ENCODE measurements at places on chromosomes 6 and 20. TPM values are rescaled to one million over a fixed set of nuclear protein-coding genes. Genes with fewer than 3 reads are reported as not detected.
A peak's percentile ranks its signal among the peaks of the same experiment; 100 is the strongest.

GRCh38 chr6:38283734-38284362, 355.9 kb downstream of the BTBD9 start:
- DNase-seq = no peak

- peak; percentile 44 for DNase-seq
These were observed 702.7 kb downstream of the MAFB start for GRCh38 chr20:39986173-39986904.

DNA sequence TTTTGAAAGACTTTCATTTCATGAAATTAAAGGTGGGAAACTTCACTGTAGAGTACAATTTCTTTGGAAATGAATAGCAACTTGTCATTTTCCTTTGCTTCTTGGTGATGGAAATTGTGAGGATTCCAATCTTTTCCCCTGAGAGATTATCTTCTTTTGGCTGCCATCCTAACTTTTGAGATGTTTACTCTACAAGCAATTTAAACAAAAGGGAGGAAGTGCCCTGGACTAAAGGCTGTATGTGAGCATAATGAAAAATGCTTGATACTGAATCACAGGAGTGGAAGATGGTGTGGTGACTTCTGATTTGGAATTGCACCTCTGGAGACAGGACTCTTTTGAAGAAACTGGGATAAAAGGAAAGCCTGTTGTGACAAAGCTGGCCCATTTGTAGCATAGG, 43.1 kb upstream of the JAG1 start:
- no peak for DNase-seq

The OPN5 gene
- not detected for polyA plus RNA-seq

- no peak for DNase-seq
These were observed 111.1 kb downstream of the FAM83B start for GRCh38 chr6:54957698-54958097.

GRCh38 chr6:137173501-137173900, at the start of gene IL22RA2:
IL22RA2 (minus strand) TSS chr6:137173644; CDS start chr6:137161749, 11,895 bp downstream.
- no peak for DNase-seq

GRCh38 chr20:50837532-50838321, 42.9 kb downstream of the BCAS4 start:
- DNase-seq = no peak

DNA sequence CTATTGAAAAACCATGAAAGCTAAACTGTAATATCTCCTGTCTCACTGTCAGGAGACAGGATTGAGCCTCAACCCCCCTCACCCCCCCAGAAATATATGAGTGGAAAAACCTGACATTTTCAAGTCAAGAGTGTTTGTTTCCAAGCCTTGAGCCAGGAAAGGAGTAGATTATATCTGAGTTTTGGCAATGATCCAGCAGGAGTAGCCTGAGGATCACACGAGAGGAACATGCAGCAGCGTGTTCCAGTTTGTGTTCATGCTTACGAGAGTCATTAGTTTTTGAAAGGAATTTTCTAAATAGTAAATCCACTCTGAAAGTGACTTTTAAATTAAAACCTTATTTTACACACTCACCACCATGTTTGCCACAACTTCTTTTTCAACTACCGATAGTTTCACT, 15.8 kb downstream of the IL22RA2 start:
- DNase-seq = no peak

GRCh38 chr20:38084425-38084951, 50.9 kb downstream of the RPRD1B start:
- no peak for DNase-seq

The SLC17A1 gene
- not detected for polyA plus RNA-seq

DNA sequence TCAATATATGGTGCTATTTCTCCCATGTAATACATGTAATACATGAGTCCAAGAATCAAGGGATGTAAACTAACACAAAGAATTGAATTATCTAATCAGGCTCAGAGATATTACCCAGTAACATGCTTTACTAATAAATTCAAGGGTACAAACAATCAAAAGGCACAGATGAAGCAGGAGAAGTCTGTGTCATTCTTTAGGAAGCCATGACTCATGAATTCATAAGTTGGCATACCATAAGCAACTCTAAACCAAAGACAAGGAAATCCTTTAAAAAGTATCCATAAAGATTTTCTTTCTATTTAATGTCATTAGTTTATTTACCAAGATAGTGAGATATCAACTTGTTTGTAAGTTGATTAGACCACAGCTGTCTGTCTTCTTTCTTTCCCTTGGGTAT, 446.0 kb upstream of the IMPG1 start:
- no peak for DNase-seq

The HSPA12B gene
- 4.6 TPM for polyA plus RNA-seq

DNA sequence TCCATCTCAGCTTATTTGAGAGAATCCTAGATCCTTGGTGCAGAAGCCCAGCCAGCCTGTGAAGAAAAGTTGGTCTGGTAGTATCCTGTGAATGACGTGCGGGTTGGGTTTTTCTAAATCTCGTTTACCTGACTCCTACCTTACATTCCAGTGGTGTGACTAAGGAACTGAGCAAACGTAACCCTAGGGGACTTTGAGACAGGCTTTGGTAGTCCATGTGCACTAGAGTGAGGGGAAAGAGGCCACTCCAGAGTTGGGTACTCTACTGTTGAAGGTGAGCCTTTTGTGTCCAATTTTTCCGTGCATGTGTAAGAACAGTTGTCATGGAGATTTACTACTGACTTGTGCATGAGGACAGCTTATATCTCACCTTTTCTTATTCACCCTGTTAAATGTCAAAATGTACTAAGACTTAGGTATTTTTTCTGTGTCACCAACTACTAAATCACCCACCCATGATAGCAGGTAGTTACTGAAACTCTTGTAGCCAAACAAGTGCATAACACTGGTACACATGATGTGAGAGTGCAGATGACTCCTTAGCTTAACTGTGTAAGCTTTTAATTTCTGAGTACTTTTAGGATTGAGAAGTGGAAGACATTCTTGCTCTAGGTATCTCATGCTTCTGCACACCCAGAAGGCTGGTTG, 26.3 kb upstream of the PLCG1 start:
- no peak for DNase-seq

- DNase-seq = no peak
These were observed 21.1 kb downstream of the GCLC start for GRCh38 chr6:53523511-53524454.

- no peak for DNase-seq
These were observed 59.6 kb upstream of the ESR1 start for GRCh38 chr6:151747896-151748295.

GRCh38 chr6:161139766-161140553, 133.9 kb downstream of the AGPAT4 start:
- no peak for DNase-seq

DNA sequence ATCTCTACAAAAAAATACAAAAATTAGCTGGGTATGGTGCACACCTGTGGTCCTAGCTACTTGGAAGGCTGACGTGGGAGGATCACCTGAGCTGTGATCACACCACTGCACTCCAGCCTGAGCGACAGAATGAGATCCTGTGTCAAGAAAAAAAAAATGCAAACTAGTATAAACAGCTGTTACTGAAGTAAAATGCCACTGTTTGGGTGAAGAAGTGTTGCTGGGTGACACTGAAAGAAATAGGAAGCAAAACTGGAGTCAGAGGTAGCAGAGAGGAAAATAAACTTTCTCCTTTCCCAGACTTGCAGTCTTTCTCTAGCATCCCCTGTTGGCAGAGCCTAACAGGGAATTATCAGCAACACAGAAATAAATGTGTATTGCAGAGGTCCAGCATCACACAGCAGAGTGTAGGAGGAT, 241.2 kb upstream of the PREP start:
- DNase-seq = no peak

GRCh38 chr6:111258615-111259088, 171.3 kb downstream of the SLC16A10 start:
- DNase-seq = no peak

DNA sequence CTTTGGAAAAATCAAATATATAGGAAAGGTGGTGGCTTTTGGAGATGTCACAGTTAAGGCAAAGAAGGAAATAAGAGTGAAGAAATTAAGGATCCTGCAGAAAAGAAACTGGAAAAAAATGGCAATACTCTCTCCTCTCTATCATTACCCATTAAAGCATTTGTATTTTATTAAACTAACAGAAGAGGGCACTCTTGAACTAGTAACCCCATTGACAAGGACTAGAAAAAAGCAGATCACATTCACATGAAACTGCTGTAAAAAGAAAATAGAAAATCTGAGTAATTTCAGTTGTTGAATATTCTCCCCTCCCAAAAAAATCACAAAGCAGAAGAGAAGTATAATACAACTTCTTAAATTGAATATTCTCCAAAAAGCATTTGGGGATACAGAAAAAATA, 104.1 kb upstream of the SLC35B3 start:
- no peak for DNase-seq

DNA sequence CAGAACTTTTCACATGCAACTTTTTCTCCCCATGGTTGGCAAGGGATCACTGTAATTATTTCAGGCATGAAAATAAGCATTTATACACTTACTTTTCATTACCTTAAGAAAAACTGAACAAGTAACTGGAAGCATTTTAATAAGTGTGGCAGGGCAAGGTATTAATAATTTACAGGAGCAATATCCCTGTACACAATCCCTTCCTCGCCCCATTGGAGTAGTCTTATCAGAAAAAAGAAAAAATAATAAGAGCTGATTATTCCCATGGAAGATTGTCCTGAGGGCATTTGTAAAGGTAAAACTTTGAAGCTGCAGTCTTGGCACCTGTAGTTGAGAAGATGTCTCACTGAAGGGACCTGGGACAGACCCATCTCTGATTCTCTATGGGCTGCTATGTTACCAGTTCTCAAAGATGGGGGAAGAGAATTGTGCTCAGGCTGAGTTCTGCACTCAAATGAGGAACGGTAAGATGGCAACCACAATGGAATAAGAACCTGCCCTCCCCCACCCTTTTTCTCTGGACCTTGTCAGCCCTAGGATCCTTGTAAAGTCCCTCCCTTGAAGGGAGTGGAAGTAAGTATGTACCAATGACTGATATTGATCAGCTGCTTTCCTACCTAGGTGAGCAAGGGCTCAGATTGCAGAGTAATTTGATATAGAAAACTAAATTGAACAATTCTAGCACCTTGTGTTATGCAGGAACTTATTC, 70.0 kb upstream of the AHI1 start:
- DNase-seq = no peak

The IRF4 gene
- 0.12 TPM for polyA plus RNA-seq

GRCh38 chr6:17938901-17939300, 48.5 kb downstream of the KIF13A start:
- DNase-seq = no peak

DNA sequence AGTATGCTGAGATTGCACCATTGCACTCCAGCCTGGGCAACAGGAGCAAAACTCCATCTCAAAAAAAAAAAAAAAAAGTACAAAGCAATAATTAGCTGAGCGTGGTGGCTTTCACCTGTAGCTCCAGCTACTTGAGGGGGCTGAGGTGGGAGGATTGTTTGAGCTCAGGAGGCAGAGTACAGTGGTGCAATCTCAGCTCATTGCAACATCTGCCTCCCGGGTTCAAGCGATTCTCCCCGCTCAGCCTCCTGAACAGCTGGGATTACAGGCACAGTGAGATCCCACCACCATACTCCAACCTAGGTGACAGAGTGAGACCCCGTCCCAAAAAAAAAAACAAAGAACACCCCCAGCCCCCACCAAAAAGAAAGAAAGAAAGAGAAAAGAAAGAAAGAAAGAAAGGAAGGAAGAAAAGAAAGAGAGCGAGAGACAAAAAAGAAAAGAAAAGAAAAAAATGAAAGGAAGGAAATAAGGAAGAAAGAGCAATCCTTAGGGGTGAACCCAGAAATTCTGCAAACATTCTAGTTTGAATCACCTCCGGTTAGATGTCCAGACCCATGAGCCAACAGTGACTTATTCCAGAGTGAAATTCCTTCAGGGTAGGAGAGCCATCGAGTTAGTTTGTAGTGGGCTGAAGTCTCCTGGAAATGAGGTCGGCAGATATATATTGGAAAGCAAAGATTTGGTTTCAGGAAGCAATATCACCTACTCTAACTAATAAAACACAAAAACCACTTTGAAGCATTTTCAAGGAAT, 3.2 kb upstream of the RIPOR3 start:
- DNase-seq = no peak

GRCh38 chr6:107345393-107345792, 114.0 kb downstream of the PDSS2 start:
- no peak for DNase-seq

GRCh38 chr6:140236732-140237131, 862.3 kb upstream of the CITED2 start:
- DNase-seq = no peak

GRCh38 chr6:136803608-136804007, 11.3 kb upstream of the MAP3K5 start:
- no peak for DNase-seq

DNA sequence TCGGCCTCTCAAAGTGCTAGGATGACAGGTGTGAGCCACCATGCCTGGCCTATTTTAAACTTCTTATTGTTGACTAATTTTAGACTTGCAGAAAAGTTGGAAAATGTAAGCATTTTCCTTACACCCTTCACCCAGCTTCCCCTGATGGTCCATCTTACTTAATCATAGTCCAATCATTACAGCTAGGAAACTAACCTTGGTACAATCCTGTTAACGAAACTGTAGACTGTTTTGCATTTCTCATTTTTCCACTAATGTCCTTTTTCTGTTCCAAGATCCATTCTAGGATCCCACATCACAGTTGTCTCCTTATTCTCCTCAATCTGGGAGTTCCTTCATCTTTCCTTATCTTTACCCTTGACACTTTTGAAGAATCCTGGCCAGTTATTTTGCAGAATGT, 659 bp upstream of the GFRA4 start:
- DNase-seq = no peak

- DNase-seq = no peak
These were observed 181.2 kb upstream of the FOXQ1 start for GRCh38 chr6:1130709-1131108.

GRCh38 chr6:11343963-11344723, 111.7 kb upstream of the NEDD9 start:
- no peak for DNase-seq

The MYO6 gene
- polyA plus RNA-seq = 4.4 TPM

The MED23 gene
- 11.2 TPM for polyA plus RNA-seq

GRCh38 chr6:1821513-1822183, 211.9 kb downstream of the FOXC1 start:
- no peak for DNase-seq

DNA sequence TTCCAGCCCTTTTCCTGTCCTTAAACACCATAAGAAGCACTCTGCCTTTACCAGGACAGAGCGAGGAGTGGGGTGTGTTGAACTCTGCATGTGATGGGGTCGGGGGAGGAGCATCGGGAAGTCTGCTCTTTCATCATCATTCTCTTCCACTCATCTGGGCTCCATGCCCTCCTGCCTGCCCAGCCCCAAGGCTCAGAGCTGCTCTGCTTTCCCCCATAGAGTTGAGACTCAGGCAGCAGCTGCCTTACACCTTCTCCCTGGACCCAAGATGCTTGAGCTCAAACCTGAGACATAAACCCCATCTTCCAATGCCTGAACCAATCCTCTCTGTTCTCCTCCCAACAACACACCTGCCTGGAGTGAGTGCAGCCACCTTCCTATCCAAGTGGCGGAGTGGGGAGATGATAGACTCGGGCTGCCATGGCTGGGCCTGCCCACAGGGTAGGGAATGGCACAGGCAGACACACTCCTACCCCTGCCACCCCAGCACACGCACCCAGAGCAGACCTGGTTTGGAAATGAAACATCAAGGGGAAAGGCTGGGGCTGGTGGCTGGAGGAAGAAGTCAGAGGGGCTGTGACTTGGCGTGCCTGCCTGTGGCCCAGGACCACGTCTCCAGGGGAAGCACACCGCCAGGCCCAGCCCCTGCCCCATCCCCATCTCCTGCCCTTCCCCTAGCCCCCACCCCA, 28.4 kb downstream of the TFEB start:
- no peak for DNase-seq

The CRYBG1 gene
- polyA plus RNA-seq = 1.5 TPM

- no peak for DNase-seq
These were observed 10.0 kb downstream of the PTK7 start for GRCh38 chr6:43086022-43086658.

The MMUT gene
- 28.1 TPM for polyA plus RNA-seq

- DNase-seq = no peak
These were observed 102.6 kb downstream of the MANEA start for GRCh38 chr6:95679981-95680380.

Data from ovary (tissue), 10 donors.